Body of pancreas (tissue), 4 donors: ENCODE measurements at places on chromosomes 16 and 17.

GRCh38 chr17:66930933-66931332, 33.6 kb upstream of the CACNG4 start:
- DNase-seq: no peak

DNA sequence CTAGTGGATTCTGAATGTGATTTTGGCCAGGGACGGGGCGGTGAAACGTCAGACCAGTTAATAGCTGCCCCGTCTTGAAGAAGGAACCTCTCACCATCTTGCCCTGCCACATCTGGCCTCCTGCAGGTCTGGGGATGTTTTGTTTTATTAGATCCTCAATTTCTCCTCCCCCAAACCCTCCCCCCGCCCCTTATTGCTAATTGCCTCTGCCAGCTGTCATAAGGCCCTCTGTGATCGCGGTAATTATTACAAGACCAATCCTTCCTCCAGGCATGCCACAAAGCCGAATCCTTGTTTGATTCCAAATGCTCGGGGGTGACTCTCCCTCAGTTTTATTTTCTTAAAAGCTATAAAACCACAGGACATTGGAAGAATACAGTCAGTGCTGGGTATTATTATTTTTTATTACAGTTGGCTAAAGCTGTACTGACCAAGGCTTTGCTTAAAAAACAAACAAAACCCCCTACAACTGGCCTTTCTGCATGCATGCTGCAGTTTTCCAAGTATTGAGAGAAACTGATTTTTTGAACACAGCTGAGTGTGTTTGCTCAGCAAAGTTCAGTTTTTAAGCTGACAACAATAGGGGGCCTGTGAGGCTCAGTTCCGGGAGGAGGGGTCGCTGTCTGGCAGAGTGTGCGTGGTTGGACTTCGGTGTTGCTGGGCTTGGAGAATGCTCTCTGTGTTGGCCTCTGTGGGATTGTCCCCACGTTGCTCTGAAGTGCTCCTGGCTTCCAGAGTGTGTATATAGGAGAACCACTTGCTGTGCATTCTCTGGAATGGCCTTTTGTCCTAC, 1.7 kb downstream of the KSR1 start:
- no peak for DNase-seq

DNA sequence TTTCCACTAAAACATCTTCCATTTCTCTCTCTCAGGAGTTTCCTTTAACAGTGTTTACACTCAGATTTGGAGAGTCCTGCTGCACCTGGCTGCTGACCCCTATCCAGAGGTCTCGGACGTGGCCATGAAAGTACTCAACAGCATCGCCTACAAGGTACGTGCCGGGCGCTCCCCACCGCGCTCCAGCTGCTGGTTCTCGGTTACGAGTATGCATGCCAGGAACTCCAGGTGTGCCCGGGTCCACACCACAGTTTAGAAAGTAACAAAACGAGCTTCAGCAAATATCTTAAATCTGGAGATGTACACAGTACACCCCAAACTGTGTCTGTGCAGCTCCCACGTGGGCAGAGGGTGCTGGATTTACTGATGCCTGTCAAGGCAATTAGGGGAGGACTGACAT, 82.9 kb upstream of the CHMP6 start:
- DNase-seq: no peak

DNA sequence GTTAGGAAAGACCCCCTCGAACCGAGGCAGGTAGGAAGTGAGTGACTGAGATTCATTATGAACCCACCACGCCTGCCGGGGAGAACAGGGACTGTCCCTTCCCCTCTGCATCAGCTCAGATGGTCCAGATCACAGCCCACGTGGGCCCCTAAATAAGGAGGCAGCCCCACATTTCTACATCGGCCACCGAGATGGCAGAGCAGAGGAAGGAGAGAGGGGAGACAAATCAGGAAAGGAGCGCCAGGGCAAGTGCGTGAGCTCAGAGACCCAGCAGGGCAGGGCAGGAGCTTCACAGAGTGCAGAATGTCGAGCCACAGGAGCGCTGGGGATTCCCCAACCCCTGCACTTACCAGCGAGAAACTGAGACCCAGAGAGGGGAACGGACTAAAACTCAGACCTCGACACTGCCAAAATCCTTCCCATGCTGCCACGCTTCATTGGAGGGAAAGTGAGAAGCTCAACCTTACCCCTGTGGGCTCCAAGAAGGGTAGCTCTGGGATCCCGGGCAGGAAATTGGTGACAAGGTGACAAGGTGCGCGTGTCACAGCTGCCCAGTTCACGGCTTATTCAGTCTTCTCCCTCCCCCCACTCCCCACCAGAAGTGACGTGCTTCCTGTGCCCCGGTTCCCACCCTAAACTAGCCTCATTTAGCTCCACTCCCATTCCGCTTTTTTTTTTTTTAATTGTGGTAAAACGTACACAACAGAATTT, at the start of gene ICAM2:
TSS of gene ICAM2 (minus strand) at position 578 of the 711 bp plus-strand sequence. CDS start 13,942 bp downstream, outside the sequence.
- peak; percentile 76 for DNase-seq
